ENCODE measurements at places on chromosomes 7 and 10.
A peak's percentile ranks its signal among the peaks of the same experiment; 100 is the strongest.

GRCh38 chr10:118875087-118875486, 120.3 kb upstream of the CACUL1 start:
- no peak for DNase-seq

GRCh38 chr10:48210391-48210790, 64.1 kb downstream of the FRMPD2 start:
- DNase-seq, result no peak

GRCh38 chr10:96678725-96679124, 41.6 kb downstream of the PIK3AP1 start:
- no peak for DNase-seq

GRCh38 chr10:71234970-71235685, 22.8 kb downstream of the UNC5B start:
- DNase-seq, result peak; percentile 87

- DNase-seq, result no peak
Measured at GRCh38 chr10:97333601-97334369, 744 bp downstream of the FRAT2 start.

DNA sequence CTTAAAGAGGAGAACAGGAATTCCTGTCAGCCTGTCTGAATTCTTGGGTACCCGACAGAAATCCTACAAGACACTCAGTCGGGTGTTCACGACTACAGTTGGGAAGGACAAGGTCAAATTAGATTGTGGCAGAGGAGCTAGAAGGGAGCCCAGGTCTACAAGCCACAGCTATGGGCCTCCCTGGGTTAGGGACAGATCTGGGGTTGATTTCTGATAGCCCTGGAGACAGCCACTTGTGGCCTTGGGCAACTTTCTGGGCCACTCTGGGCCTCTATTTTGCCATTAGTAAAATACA, 39.7 kb upstream of the ANTXRL start:
- DNase-seq, result peak; percentile 50

DNA sequence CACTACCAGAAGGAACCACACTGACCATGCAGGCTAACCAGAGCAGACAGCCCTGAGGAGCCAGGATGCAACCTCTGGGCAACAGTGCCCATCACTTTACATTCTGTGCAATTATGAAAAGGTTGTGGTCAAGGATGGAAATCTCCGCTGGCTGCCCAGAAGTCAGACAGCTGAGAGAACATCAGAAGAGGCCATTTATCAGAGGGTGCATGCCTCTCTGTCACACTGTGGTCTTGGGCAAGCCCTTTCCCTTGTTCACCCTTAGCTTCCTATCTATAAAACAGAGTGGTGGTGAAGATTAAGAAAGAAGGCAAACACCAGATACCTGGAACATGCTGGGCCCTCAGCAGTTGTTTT, 120.7 kb upstream of the GDF10 start:
- no peak for DNase-seq

- no peak for DNase-seq
Measured at GRCh38 chr7:68482800-68483199, 1115.5 kb upstream of the AUTS2 start.

GRCh38 chr10:114322344-114322743, 82.0 kb downstream of the AFAP1L2 start:
- no peak for DNase-seq

GRCh38 chr10:45470098-45471012, 96.3 kb downstream of the ALOX5 start:
- no peak for DNase-seq

GRCh38 chr7:132368246-132368900, 207.9 kb downstream of the PLXNA4 start:
- DNase-seq, result no peak

- DNase-seq, result no peak
Measured at GRCh38 chr10:19169684-19170083, 121.1 kb downstream of the MALRD1 start.
